ENCODE measurements at places on chromosomes 6 and 20.

- H3K27ac ChIP-seq = peak overlapping the region; percentile 43
- H3K36me3 ChIP-seq = peaks cover 39% of the 10 kb centered on the region
- no peak for DNase-seq
- H3K4me1 ChIP-seq = peaks cover 64% of the 10 kb centered on the region
Observed at GRCh38 chr20:5602346-5602745, 147.9 kb upstream of the SHLD1 start.

- H3K27ac ChIP-seq = no peak overlapping the region
- H3K4me3 ChIP-seq = no peak overlapping the region
- H3K4me1 ChIP-seq = no peaks in the 10 kb centered on the region
Observed at GRCh38 chr20:58571693-58572427, 56.7 kb upstream of the APCDD1L start.

GRCh38 chr20:41352666-41353065 lies 12.0 kb downstream of the LPIN3 start:
- no peak for DNase-seq
- H3K4me3 ChIP-seq = no peak overlapping the region
- H3K27ac ChIP-seq = no peak overlapping the region
- no peaks in the 10 kb centered on the region for H3K4me1 ChIP-seq
- H3K27me3 ChIP-seq = no peaks in the 10 kb centered on the region

GRCh38 chr6:44780161-44780560 lies 392.7 kb downstream of the CDC5L start:
- H3K36me3 ChIP-seq = no peaks in the 10 kb centered on the region
- no peak overlapping the region for H3K27ac ChIP-seq
- H3K4me1 ChIP-seq = no peaks in the 10 kb centered on the region
- no peak overlapping the region for H3K4me3 ChIP-seq

GRCh38 chr6:12649325-12649724 lies 67.2 kb upstream of the PHACTR1 start:
- peaks cover 1% of the 10 kb centered on the region for H3K27me3 ChIP-seq
- no peak overlapping the region for H3K4me3 ChIP-seq
- no peak overlapping the region for H3K27ac ChIP-seq
- no peaks in the 10 kb centered on the region for H3K36me3 ChIP-seq
- no peaks in the 10 kb centered on the region for H3K4me1 ChIP-seq

GRCh38 chr6:135880066-135880972 lies 28.8 kb downstream of the PDE7B start:
- no peaks in the 10 kb centered on the region for H3K36me3 ChIP-seq
- peaks cover 35% of the 10 kb centered on the region for H3K4me1 ChIP-seq
- peak overlapping the region; percentile 72 for H3K4me3 ChIP-seq
- DNase-seq = peak; percentile 65
- no peaks in the 10 kb centered on the region for H3K27me3 ChIP-seq

- no peak overlapping the region for H3K27ac ChIP-seq
- no peak overlapping the region for H3K4me3 ChIP-seq
Observed at GRCh38 chr6:11497881-11498280, 39.7 kb upstream of the TMEM170B start.

DNA sequence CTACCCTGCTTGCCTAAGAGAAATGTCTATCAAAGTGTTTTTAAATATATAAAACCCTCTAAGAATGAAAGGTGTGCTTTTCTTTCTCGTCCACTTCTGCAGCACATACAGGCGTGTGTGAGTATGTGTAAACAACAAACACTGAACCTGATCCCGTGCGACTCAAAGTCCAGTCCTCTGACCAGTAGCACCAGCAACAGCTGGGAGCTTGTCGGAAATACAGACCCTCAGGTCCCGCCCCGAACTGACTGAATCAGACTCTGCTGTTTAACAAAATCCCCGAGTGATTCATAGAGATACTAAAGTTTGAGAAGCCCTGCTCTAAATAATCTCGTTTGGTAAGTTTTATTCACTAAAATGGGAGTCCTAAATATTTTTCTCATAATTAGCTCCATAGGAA lies 208.0 kb upstream of the KCNQ5 start:
- H3K4me3 ChIP-seq = no peak overlapping the region
- no peaks in the 10 kb centered on the region for H3K36me3 ChIP-seq
- H3K27me3 ChIP-seq = peaks cover 4% of the 10 kb centered on the region

DNA sequence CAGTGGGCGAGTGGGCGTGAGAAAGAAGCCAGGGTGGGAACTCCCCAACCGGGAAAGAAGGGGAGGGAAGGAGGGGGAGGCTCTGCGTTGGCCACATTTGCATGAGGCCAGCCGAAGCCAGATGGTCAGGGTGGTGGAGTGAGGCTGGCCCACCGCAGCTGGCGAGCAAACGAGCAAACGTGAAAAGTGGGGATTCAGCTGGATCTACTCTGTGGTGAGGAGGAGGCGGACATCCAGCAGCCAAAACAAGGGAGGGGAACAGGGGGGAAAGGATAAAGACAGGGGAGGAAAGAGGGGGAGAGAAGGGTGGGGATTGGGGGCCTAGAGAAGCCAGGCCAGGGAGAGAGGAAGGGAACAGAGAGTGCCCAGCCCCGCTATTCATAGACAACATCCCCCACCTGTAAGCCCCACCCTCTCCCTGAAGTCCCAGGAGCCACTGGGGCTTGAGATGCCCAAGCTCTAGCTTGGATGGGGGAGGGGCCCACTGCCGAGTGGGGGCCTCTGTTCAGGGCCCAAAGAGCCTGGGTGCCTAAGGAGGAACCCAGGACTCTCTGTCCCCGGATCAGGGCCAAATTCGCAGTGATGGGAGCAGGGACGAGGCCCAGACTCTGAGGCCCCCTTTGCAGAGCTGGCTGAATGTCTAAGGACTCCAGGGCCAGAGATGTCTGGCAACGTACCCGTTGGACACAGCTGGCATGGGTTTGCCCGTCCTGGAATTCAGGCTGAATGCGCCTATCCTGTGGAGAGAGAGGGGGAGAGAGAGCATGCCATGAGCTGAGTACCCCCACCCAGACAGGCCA lies 45.1 kb downstream of the CPNE5 start:
- H3K4me3 ChIP-seq = no peak overlapping the region
- no peaks in the 10 kb centered on the region for H3K36me3 ChIP-seq
- H3K27me3 ChIP-seq = peaks cover 5% of the 10 kb centered on the region
- DNase-seq = no peak

DNA sequence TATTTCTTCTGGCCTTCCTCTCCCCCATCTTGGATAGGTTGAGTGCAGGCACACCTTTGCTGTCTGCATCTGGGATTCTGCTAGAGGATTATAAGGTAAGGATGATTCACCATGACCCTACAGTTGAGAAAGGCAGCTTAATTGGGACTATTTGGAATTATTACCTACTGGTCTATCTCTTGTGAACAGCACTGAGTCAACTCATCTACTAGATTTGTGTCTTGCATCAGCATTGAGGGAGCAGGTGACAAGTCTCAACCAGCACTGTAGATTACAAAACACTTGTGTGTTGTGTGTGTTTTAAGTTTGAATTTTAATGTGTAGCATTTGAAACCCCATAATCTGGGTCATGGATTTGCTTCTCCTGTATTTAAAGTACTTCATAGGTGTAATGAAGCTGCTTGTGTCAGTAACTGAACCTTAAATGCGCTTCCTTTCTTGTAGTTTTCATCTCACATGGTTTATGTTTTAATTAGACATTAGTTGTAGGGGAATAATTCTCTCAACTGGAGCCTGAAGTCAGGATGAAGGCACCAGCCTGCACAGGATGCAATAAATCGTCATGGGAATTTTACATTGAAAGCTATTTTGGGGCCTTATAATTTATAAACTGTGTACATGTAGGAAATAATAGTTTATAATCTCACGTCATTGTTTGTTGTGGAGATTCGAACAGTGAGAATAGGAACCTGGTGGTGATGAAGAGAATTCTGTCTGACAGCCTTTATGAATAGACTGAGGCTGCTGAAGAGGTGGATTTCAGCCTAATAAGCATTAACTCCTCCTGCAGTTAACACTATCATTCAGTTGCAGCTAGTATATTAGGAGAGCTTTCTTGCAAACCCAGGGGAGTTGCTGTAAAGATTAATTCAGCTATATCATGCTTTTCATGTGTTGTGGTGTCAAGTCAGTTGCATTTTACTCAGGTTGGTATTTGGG lies 125.1 kb downstream of the JARID2 start:
- no peak overlapping the region for H3K27ac ChIP-seq
- peaks cover 31% of the 10 kb centered on the region for H3K36me3 ChIP-seq
- H3K4me3 ChIP-seq = no peak overlapping the region
- H3K27me3 ChIP-seq = no peaks in the 10 kb centered on the region
- DNase-seq = no peak

GRCh38 chr6:17884498-17885478 lies 102.6 kb downstream of the KIF13A start:
- DNase-seq = no peak
- H3K27ac ChIP-seq = no peak overlapping the region
- no peaks in the 10 kb centered on the region for H3K36me3 ChIP-seq

- H3K4me3 ChIP-seq = no peak overlapping the region
- no peak overlapping the region for H3K27ac ChIP-seq
- no peak for DNase-seq
- H3K27me3 ChIP-seq = no peaks in the 10 kb centered on the region
- H3K36me3 ChIP-seq = no peaks in the 10 kb centered on the region
Observed at GRCh38 chr6:50998905-50999304, 180.2 kb downstream of the TFAP2B start.

- H3K4me1 ChIP-seq = peaks cover 9% of the 10 kb centered on the region
- peaks cover 8% of the 10 kb centered on the region for H3K27me3 ChIP-seq
- no peaks in the 10 kb centered on the region for H3K36me3 ChIP-seq
- H3K4me3 ChIP-seq = no peak overlapping the region
- DNase-seq = peak; percentile 17
Observed at GRCh38 chr6:89887452-89888137, 6.7 kb upstream of the GJA10 start.

DNA sequence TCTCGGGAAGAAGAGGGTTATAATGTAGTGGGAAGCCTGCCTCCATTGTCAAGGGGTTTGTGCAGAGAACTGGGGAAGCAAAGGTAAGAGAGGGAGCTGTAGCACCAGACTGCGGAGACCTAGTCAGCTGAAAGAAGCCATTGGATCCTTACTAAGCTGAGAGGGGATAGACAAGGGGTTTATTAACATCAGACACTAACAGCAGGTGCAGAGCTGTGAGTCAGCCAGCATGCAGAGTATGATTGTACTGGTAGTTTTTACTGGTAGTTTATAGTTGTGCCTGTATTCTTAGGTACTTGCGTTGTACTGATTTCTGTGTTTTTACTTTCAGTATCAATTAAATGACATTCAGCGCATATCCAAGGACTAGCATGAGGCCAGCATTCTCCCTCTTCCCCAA lies 17.8 kb upstream of the COL19A1 start:
- peaks cover 3% of the 10 kb centered on the region for H3K4me1 ChIP-seq
- DNase-seq = no peak
- no peak overlapping the region for H3K27ac ChIP-seq
- no peak overlapping the region for H3K4me3 ChIP-seq

DNA sequence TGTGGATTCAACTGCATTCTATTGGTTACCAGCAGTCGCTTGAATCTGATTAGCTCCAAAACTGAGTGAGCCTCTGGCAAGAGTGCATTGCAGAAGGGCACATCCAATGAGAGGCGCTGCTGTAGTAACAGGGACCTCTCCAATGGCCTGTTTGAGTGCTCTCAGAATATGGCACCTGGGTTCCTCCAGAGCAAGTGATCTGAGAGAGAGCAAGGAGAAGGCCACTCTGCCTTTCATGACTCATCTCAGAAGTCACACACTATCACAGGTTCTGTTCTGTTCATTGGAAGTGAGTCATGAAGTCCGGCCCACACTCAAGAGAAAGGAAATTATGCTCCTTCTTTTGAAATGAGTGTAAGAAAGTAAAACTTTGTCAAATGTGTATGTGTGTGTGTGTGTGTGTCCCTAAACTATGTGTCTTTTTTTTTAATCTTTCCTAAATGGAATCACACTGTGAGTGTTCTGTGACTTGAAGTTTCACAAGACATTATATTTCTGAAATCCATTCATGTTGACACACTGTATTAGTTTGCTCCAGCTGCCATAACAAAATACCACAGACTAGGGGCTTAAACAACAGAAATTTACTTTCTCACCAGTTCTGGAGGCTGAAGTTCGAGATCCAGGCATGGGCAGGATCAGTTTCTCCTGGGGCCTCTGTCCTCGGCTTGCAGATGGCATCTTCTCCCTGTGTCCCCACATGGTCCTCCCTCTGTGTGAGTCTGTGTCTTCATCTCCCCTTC lies 138.3 kb upstream of the CDYL start:
- peak overlapping the region; percentile 51 for H3K27ac ChIP-seq
- peaks cover 24% of the 10 kb centered on the region for H3K27me3 ChIP-seq
- DNase-seq = peak; percentile 61
- H3K4me3 ChIP-seq = no peak overlapping the region

GRCh38 chr20:40565682-40566040 lies 123.4 kb downstream of the MAFB start:
- H3K4me1 ChIP-seq = no peaks in the 10 kb centered on the region
- H3K36me3 ChIP-seq = no peaks in the 10 kb centered on the region
- DNase-seq = no peak
- H3K27me3 ChIP-seq = peaks cover 1% of the 10 kb centered on the region
- no peak overlapping the region for H3K27ac ChIP-seq

GRCh38 chr6:11522812-11523605 lies 14.5 kb upstream of the TMEM170B start:
- H3K27ac ChIP-seq = no peak overlapping the region
- H3K27me3 ChIP-seq = peaks cover 3% of the 10 kb centered on the region
- H3K4me1 ChIP-seq = no peaks in the 10 kb centered on the region
- H3K36me3 ChIP-seq = peaks cover 2% of the 10 kb centered on the region

- no peak overlapping the region for H3K4me3 ChIP-seq
- H3K4me1 ChIP-seq = no peaks in the 10 kb centered on the region
- H3K27ac ChIP-seq = no peak overlapping the region
Observed at GRCh38 chr20:49426873-49427272, 55.6 kb downstream of the KCNB1 start.

DNA sequence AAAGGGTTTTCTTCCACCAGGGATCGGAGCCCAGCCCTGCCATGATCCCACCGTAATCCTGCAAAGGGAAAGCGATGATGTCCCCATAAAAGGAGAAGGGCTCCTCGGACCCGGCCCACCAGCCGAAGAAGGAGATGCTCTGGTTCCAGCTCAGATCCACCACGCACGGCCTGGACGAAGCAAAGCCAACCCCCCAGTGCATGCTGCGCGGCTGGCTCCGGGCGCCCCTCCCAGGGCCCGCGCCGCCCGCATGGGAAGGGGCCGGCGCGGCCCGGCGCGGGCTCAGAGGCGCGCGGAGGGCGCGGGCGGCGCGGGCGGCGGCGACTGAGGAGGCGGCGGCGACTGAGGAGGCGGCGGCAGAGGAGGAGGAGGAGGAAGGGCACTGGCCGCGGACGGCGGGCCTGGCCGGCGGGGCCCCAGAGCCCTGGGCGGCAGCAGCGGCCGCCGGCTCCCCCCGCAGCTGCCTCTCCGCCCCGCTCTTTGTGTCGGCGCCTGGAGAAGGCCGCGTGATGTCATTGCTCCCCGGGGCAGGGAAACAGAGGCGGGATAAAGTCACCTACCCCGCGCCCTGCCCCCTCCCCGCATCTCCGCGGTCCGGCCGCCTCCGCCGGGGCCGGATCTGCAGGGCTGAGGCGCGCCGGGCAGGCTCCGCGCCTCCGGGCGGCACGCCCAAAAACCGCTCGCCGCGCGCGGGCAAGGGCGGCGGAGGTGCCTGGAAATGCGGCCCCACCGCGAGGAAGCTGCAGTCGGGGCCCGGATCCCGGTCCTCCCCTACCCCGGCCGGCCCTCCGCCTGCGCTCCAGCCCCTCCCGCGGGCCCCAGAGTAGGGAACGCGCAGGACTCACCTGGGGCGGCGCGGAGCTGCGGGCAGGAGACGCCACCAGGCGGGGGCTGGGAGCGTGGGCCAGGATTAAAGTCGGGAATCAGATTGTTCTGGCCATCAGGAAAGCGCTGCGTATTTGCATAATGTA lies at the start of gene FAXC:
Gene FAXC, minus strand, starts transcription at position 504 of the 971 bp plus-strand sequence. Its CDS starts 302 bp downstream, at position 202.
- H3K4me3 ChIP-seq = peak within 1 kb of the TSS; percentile 45
- peak; percentile 15 for DNase-seq
- H3K36me3 ChIP-seq = no peaks in the 10 kb centered on the region
- H3K27ac ChIP-seq = no peak within 1 kb of the TSS
- peaks cover 61% of the 10 kb centered on the region for H3K27me3 ChIP-seq
